Inflammatory macrophage (primary cell): ENCODE measurements at places on chromosomes 3 and 15.
A peak's percentile ranks its signal among the peaks of the same experiment; 100 is the strongest.

DNA sequence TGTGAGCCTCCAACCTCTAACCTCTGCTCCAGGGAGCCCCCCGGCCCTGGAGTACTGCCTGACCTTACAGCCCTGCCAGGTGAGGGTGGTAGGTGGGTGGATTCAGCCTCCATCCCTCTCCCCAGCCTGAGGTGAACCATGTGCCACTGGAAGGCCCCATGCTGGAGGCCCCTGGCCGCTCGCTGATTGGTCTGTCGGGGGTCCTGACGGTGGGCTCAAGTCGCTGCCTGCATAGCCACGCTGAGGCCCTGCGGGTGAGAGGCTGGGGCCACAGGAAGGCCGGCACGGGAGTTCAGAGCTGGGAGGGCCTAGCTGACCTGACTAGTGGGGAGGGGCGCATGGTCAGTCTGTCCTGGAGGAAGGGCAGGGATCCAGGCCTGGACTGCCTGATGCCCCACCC is 19.1 kb downstream of the NT5DC2 start:
- no peak for DNase-seq

DNA sequence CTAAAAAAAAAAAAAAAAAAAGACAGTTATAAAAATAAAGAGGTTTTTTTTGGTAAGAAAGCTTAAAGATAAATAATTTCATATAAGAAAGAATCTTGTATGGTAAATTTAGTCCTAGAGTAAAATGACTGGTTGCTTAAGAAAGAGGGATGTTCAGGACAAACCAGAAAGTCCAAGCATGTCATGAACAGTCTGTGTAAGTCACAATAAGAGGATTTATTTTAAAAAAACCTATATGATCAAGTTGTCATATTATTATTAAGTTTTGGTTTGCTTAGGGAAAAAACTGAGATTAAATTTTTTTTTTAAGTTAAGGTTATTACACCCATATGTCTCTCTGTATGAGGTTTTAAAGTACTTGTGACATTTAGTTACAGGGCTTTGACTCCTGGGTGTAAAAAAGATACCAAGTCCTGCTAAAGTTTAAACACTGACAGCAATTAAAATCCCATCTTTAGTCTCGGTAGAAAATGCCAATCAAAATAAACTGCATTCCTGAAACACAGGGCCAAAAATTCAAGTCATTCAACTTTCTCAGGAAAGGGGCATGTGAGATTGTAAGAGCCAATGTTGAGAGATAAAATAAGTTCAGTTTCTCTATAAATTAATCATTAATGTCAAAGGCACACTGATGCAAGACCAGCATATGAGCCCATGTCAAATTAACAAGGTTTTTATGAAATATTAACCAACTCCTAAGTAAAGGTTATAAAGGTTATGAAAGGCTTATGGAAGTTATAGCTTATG is 8.5 kb upstream of the BDH1 start:
- DNase-seq = no peak

DNA sequence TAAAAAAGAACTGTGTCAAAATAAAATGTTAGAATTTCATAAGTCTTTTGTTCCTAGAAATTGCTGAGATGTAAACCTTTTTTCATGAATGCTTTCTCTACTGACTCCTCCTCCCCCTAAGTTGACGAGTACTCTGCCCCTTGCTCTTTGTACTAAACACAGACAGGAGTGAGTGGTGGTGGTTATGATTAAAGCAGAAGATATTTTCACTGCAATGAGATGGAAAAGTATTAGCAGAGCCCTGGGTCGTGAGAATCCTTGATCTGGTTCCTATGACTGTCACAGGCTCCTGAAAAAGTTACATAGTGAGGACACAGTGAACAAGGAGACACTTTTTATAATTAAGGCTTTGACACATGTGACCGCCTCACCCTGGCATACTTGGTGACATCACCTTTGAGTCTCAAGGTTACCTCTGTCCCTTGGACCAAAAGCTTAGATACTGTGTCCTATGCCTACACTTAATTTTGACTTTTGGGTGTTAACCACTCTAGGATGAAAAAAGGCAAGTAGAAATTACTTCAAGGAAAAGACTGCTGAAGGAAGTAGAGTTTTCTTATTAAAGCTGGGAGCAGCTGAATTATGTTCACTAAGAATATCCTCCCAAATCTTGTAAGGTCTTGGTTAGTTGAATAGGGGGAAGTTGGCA is 130.4 kb upstream of the LYSMD4 start:
- no peak for DNase-seq

DNA sequence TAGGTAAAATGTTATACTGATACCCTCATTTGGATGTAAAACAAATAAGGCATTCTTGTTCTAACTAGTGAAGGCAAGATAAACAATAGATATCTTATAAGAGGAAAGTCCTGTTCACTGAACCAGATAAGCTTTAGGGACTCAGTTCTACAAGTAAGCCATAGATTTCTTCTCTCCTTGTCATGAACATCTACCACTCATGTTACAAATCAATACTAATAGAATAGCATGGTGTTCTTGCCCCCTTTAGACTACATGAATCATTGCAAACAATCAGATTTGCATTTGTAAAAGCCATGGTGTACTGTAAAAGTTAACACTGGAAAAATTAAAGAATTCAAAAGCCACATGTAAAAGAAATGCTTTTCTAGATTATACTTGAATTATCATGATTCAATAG is 500.1 kb downstream of the NLGN1 start:
- DNase-seq = no peak

DNA sequence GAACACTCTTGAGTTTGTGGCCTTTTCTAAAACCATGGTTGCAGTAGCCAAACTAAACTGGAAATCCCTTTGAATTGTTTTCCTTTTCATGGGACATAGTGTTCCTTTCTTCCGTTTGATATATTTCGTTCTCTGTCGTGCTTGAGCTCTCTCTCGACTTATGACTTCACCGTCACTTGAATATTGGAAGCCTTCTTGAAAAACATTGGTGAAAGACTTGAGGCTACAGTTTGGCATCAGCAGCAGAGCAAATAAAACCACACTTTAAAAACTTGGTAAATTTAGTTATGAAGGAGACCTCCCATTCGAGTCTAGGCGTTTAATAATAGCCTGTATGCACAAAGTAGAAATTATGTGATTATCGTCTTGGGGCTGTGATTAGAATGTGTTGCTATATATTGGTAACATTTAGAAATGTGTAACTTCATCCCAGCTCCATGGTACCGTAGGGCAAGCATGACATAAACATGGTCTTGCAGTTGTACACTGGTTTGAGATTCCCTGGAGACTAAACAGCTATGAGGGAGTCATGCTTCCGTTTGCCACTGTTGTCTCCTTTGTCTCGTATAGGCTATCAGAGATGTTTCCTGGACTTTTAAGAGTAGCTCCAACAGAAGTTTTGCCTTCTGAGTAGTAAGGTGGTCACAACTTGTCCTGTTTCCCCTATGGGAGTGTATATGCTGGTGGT is 122.3 kb downstream of the PTPRG start:
- DNase-seq = no peak

- DNase-seq = peak; percentile 21
Measured at GRCh38 chr15:39580485-39581241, at the start of gene THBS1. Gene THBS1 (plus strand): TSS chr15:39581079. CDS start chr15:39581858, 779 bp downstream.

- DNase-seq = no peak
Measured at GRCh38 chr3:188274249-188274915, 120.4 kb downstream of the LPP start.

DNA sequence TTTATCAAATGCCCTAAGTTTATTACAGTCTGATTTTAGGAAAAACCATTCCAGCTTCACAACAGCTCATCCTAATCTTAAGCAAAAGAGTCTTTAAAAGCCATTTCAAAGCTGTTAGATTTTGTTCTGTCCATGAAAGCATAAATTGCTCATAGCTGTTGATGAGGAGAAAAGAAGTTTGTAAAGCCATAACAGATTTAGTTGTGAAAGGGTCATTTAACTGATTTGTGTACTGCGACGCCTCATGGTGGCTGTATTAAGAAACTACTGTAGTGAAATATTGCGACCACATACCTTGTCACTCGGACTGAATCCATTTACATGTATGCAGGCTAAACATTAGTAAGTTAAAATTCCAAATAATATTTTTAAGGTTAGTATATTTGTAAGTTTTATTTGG is 20.9 kb downstream of the BBX start:
- no peak for DNase-seq

DNA sequence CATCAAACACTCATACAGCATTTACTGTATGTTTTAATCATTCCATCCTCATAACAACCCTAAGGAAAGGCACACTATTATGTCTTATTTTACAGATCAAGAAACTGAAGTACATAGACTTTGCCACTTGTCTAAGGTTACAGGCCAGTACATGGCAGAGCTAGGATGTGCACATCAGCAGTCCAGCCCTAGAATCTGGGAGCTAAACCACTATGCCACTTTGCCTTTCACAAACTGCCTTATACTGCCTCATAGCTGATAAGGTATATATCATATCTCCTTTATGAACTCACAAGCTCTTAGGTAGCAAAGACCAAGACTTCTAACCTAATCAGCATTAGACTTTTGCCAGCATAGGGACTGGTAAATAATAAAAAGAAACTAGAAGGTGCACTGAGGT is 49.1 kb downstream of the MYO9A start:
- DNase-seq = no peak

DNA sequence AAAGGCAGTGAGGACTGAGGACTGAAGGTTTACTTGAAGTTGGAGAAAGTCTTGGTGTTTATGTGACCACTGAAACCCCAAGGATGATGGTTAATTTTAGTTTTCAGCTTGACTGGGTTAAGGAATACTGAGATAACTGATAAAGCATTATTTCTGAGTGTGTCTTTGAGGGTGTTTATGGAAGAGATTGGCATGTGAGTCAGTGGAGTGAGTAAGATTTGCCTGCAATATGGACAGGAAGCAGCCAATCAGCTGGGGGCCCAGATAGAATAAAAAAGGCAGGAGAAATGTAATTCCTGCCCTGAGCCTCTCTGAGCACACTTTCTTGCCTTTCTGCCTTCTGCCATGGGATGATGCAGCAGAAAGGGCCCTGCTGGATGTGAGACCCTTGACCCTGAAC is 92.4 kb downstream of the KBTBD8 start:
- no peak for DNase-seq

DNA sequence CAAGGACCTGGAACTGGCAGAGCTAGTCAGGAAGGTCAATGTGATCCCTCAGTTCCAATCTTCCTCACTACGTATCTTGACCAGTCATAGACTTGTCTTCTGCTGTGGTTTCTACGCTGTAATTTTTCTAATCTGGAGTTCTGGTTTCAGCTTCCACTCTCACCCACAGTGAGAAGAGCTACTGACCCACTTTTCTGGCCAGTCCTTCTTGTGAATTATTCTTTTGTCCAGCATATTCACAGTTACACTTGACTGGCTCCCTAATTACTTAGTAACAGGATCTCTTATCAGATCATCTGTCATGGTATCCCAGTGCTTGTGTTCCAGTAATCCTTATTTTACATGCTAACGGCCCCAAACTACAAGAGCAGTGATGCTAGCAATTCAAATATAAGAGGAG is 72.4 kb upstream of the MME start:
- DNase-seq = no peak

DNA sequence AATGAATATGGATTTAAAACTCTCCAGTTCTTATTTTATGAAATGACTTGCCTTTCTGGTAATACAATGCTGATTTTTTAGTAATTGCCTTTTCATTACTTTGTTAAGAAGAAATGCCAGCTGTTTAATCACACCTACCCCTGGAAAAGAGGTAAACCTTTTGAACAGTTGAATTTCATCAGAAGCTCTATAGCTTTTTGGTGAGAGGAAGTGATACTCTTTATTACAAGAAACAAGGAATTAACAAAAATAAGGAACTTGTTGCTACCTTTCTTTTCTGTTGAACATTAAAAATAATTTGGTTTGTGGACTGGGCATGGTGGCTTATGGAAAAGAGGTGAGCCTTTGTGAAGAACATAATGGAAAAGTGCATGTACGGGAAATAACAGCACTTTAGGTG is 19.7 kb downstream of the BLOC1S6 start:
- peak; percentile 43 for DNase-seq

GRCh38 chr3:127970966-127971592 is 56.0 kb downstream of the KBTBD12 start:
- peak; percentile 51 for DNase-seq

DNA sequence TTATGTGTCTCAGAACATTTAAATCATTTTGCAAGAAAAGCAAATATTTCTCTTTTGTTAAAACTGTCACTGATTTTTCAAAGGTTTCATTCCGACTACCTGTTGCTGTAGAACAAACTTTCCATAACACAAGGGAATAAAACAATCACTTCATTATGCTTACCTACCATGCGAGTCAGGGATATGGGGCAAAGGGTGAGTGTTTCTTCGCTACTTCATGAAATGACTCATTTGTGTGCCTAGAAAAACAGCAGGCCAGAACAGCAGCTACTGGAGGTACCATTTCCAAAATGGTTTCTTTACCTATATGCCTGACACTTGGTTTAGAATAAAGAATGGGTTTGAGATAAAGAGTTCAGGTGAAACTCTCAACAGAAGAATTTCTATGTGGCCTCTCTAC is 712.5 kb downstream of the PLOD2 start:
- no peak for DNase-seq

DNA sequence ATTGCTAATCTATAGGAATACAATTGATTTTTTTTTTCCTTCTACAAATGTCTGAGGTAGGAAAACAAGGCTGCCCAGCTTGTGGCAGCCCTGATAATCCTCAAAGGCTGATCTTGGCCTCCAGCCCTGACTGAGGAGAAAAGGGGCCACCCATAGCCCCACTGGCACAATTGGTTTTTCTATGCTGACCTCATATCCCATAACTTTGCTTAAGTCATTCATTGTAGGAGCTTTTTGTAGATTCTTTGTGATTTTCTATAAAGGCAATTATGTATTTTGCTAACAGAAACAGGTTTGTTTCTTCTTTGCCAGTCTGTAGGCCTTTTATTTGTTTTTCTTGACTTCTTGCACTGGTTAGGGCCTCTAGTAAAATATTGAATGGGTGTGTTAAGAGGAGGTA is 80.2 kb upstream of the C15orf39 start:
- DNase-seq = no peak

DNA sequence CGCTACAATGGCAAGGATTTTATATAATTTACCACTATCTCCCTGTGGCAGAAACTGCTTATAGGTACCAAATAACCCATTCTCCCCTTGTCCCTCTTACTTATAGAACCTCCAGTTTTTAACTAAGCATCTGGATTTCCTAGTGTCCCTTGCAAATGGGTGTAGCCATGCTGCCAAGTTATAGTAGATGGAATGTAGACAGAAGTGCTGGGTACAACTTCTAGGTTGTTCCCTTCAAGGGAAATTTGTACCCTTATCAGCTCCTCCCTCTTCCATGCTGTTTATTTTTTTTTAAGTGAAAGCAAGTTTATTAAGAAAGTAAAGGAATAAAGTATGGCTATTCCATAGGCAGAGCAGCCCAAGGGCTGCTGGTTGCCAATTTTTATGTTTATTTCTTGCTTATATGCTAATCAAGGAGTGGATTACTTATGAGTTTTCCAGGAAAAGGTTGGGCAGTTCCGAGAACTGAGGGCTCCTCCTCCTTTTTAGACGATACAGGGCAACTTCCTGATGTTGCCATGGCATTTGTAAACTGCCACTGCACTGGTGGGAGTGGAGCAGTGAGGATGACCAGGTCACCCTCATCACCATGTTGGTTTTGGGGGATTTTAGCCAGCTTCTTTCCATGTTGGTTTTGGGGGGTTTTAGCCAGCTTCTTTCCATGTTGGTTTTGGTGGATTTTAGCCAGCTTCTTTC is 40.1 kb upstream of the TM4SF19 start:
- DNase-seq = peak; percentile 80
